Chondrocyte (in vitro differentiated cells): ENCODE measurements at places on chromosomes 6 and 20. TPM values are rescaled to one million over a fixed set of nuclear protein-coding genes. Genes with fewer than 3 reads are reported as not detected.

DNA sequence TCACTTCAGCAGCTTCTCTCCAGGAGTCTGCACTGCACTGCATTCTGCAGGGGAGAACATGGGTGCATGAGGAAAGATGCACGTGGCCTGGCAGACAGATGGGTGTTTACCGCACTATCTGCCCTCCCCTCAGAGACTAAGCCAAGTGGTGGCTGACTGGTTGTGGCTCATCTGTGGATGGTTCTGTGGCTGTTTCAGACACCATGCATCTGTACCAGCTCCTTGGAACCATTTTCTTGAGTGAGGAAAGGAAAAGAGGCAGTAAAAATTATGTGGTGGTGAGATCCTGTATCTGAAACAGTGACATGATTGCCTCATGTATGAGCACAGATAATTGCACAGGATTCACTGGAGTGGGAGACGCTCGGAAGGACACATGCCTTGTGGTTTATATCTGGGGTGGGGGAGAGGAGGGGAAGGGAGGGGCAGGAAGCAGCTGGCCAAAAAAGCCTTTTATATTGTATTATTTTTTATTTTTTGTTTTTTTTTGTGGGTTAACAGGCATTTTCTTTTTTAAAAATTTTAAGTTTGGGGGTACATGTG lies 161.7 kb downstream of the ERMARD start:
- H3K4me3 ChIP-seq, result no peak overlapping the region
- H3K4me1 ChIP-seq, result no peaks in the 10 kb centered on the region
- peaks cover 20% of the 10 kb centered on the region for H3K27me3 ChIP-seq
- no peak for DNase-seq
- no peaks in the 10 kb centered on the region for H3K36me3 ChIP-seq

The PCIF1 gene
- 23.5 to 25.7 TPM (median 24.9 TPM) in 3 replicates for total RNA-seq

The OSBPL2 gene
- 44.4 to 49.0 TPM (median 48.3 TPM) in 3 replicates for total RNA-seq

GRCh38 chr20:571754-572441 lies 28.3 kb upstream of the CSNK2A1 start:
- H3K4me1 ChIP-seq, result peaks cover 18% of the 10 kb centered on the region
- H3K4me3 ChIP-seq, result peak overlapping the region; percentile 65
- H3K27ac ChIP-seq, result peak overlapping the region; percentile 53
- DNase-seq, result no peak
- H3K27me3 ChIP-seq, result peaks cover 33% of the 10 kb centered on the region

DNA sequence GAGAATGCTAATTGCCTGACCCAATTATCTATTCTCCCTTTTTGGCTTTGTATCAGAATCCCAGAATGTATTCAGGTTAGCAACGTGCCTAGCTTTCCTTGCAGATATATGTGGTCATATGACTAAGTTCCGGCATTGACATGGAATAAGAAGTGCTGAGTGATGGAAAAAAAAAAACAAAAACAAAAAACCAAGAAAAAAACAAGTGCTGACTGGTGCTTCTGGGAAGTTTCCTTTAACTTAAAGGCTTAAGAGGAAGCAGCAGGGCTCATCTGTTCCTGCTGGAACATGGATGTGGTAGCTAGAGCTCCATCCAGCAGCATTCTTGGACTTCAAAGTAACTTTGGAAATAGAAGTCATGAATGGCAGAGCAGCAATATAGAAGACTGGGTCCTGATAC lies 10.4 kb upstream of the RPF2 start:
- H3K4me3 ChIP-seq, result no peak overlapping the region
- H3K36me3 ChIP-seq, result peaks cover 17% of the 10 kb centered on the region
- H3K4me1 ChIP-seq, result no peaks in the 10 kb centered on the region
- H3K27me3 ChIP-seq, result no peaks in the 10 kb centered on the region

The PMEPA1 gene
- 151 to 298 TPM (median 163 TPM) in 3 replicates for total RNA-seq

DNA sequence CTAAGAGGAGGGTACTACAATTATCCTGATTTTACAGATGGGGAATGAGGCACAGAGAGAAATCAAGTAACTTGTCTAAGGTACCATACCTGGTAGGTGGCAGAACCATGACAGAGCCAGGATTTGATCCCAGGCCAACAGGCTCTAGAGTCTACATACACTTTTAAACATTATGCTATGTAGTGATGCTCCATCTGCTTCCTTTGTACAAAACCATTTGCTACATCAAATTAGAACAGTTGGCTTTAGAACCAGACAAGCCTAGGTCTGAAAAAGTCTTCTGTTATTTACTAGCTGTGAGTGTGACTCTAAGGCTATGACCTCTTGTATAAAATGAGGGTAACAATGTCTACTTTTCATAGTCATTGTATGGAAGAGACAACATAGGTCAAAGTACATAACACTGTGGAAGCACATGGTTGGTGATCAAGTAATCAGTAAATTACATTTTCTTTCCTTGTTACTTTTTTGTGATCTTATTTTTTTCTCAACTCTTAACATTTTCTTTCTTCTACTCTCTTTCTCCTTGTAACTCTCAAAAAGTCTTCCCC lies 122.1 kb downstream of the PDSS2 start:
- no peaks in the 10 kb centered on the region for H3K4me1 ChIP-seq
- H3K4me3 ChIP-seq, result no peak overlapping the region
- H3K27ac ChIP-seq, result no peak overlapping the region
- no peak for DNase-seq
- no peaks in the 10 kb centered on the region for H3K27me3 ChIP-seq

GRCh38 chr6:31354158-31354863 lies 2.7 kb downstream of the HLA-B start:
- peaks cover 11% of the 10 kb centered on the region for H3K4me1 ChIP-seq
- H3K4me3 ChIP-seq, result no peak overlapping the region
- H3K36me3 ChIP-seq, result peaks cover 15% of the 10 kb centered on the region
- H3K27me3 ChIP-seq, result peaks cover 56% of the 10 kb centered on the region
- DNase-seq, result no peak

The GTSF1L gene
- total RNA-seq, result not detected in 3 replicates

The HCRTR2 gene
- total RNA-seq, result not detected in 3 replicates

DNA sequence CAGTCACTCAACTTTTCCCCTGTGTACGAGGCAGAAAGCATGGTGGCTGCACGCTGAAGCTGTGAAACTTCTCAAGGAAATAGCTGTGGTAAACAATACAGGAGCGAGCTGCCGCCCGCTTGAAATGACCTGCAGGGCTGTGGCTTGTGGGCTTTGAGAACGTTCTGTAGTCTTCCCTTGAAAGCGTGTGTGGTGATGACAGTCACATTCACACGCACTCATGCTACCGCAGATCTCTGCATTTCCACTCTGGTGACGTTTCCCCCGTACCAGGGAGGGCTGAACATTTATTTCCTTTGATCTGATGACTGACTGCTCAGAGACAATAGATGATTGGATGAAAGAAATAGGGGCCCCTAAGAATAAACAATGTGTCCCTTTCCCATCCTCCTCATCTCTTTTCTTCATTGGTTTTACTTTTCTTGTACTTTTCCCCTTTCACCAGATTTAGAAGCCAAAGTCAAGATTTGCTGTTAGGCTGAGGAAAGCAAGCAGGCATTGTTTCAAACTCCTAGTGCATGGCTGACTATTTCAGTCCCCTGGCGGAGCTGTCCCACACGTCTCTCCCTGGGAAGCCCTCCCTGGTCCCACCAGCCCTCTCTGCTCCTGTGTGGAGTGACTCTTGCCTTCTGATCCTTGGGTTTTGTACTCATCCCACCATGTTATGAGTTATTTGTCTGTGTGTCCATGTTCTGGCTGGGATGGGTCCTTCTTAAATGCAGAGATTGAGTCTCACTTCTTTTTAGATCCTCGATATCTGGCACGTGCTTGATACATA lies 3.9 kb downstream of the SYTL3 start:
- H3K4me3 ChIP-seq, result no peak overlapping the region
- H3K27ac ChIP-seq, result peak overlapping the region; percentile 91
- no peaks in the 10 kb centered on the region for H3K27me3 ChIP-seq

The ZNF311 gene
- 0.41 to 0.80 TPM (median 0.52 TPM) in 3 replicates for total RNA-seq

DNA sequence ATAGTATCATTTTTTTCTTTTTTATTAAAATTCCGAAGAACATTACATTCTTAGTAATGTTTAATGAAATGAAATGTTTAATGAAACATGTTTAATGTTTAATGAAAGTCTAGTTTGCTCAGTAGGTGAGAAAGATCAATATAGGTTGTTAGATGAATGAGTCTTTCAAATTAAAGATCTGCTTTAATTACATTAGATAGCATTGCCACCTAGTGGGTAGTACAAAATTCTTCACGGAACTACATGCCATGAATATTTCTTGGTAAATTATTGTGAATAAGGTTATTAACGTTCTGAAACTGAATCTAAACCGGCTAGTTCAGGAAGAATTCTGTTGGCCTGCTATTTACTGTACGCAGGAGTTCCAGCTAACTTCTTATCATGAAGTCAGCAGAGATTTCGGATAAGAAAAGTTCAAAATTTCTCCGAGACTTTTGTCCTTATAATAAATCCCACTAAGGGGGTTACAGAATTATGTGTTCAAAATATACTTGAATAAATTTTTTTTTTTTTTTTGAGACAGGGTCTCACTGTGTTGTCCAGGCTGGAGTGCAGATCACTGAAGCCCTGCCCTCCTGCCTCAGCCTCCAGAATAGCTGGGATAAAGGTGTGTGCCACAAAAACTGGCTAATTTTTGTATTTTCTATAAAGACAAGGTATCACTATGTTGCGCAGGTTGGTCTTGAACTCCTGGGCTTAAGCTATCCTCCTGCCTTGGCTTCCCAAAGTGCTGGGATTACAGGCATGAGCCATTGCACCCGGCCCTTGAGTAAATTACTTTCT lies 7.9 kb upstream of the GMNN start:
- H3K27ac ChIP-seq, result no peak overlapping the region
- H3K36me3 ChIP-seq, result no peaks in the 10 kb centered on the region
- no peaks in the 10 kb centered on the region for H3K27me3 ChIP-seq
- DNase-seq, result no peak
- no peak overlapping the region for H3K4me3 ChIP-seq
